ENCODE measurements at places on chromosomes 2 and 18.
A peak's percentile ranks its signal among the peaks of the same experiment; 100 is the strongest.

DNA sequence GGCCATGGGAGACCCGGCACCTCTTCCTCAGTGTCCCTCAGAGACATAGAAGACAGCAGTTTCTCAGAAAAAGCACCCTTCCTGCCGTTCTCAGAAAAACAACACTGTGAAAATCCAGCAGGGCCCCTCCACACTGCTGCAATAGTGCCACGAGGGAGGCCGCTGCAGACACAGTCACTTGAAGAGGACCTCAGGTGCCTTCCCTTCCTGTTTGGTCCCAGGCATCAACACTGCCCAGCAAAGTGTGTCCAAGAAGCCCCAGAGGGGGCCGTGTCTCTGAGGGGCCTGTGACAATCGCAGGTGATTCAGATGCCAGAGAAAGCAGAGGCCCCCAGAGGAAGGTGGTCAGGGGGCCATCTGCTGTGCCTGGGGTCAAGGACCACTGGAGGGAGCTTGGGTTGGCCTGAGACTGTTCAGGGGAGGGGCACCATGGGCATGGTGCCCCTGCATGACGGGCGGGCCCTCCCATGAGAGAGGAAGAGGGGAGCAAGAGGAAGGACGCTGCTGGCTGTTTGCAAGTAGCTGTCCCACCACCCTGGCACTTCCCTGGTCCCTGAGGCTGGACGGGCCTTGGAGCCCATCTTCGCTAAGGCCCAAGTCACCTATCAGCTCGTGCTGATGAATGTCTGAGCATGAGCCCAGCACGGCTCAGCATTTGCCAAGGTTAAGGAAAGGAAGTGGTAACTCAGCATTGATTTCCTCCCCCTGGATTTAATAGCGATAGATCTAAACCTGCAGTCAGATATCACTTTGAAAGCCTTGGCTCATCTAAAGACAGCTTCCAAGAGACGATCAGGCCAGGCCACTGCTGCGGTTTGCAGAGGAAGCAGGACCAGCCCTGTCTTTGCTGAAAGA is 9.1 kb downstream of the TWIST2 start:
- no peak for DNase-seq

DNA sequence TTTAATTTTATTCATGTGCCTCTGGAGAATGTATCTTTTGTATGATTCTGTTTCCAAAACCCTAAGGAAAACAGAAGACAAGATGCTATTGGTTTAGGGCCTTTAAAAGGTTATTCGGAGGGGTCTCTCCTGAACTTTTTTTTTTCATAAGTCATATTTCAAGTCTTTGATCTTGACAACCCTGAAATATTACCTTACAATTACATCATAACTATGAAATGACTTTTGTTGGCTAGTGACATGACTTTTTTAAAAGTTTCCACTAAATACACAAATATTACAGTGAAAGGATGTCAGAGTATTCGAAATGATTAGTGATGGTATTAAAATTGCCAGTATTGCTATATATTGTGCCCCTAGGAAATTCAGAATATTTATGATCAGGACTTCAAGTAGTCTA is 31.8 kb upstream of the FZD7 start:
- no peak for DNase-seq

GRCh38 chr18:39774957-39775598 is 2180.0 kb upstream of the PIK3C3 start:
- DNase-seq, result no peak

DNA sequence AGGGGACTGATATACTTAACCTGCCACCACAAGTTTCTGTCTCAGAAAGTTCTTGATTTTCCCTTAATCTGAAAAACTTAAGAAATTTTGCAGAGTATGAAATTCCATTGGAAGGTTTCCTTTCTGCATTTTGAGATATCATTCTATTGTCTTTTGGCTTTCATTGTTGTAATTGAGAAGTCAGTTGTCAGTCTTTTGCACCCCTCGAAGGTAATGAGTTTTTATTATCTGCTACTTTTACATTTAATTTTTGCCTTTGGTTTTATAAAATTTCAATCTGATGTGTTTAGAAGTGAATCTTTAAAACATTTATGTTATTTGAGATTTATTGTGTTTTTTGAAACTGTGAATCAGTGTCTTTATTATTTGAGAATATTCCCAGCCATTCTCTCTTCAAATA is 4.8 kb upstream of the IL36A start:
- DNase-seq, result no peak

GRCh38 chr18:58762781-58763171 is 91.5 kb downstream of the MALT1 start:
- no peak for DNase-seq

DNA sequence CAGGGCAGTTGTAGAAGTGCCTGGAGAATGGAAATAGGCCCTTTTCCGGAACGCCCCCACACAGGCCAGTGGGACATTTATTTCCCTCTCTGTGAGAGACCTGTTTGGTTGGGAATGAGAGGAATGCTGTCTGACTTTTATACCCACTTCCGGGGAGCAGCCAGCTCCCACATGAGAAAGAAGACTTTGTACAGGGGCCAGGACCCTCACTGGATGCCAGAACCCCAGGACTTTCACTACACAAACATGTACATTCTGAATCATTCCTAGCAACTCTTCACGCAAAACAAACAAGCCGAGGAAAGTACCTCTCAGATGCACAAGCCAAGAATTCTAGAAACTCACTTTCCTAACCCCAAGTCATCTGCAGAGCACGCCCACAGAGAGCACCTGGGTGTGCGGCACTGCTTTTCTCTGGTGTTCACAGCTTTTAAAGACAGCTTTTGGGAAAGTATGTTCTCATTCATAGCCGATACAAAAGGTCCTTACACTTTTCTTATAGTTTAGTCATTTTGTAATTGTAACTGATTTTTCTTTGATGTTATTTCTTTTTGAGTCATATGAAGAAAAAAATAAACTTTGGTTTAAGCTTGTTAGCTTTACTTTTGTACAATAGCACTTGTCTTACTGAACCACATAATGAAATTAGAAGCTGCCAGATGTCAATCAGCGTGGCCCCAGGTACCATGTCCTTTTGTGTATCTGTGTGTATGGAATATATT is 856.1 kb upstream of the ID2 start:
- DNase-seq, result no peak

DNA sequence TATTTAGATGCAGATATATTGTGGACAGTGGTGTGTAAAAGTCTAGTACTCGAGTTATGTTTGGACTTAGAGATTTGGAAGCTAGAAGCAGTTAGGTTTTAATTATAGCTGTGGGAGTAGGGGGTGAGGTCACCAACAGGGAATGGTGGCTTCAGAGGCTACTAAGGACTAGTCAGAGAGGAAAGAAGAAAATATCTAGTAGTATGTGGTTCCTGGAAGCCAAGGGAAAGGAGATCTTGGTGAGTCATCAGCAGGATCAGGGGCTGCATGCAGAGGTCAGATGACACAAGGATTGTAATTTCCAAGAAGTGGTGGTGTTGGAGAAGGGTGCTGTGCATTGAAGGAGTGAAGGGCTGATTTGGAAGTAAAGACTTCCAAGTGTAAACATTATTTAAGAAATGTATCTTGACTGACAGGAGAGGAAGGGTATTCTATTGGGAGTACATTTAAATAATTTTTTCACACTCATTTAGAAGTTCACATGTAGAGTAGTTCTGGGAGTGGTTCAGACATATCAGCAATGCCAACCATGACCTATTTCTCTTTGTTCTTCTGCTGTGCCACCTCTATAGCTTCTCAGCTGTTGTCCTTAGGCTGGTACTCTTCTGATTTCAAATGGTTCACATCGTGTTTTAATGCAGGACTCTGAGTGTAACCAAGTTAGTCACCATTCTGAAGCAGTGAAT is 59.1 kb downstream of the ACSL3 start:
- peak; percentile 50 for DNase-seq

GRCh38 chr2:229268626-229269025 is 2.5 kb downstream of the PID1 start:
- no peak for DNase-seq

DNA sequence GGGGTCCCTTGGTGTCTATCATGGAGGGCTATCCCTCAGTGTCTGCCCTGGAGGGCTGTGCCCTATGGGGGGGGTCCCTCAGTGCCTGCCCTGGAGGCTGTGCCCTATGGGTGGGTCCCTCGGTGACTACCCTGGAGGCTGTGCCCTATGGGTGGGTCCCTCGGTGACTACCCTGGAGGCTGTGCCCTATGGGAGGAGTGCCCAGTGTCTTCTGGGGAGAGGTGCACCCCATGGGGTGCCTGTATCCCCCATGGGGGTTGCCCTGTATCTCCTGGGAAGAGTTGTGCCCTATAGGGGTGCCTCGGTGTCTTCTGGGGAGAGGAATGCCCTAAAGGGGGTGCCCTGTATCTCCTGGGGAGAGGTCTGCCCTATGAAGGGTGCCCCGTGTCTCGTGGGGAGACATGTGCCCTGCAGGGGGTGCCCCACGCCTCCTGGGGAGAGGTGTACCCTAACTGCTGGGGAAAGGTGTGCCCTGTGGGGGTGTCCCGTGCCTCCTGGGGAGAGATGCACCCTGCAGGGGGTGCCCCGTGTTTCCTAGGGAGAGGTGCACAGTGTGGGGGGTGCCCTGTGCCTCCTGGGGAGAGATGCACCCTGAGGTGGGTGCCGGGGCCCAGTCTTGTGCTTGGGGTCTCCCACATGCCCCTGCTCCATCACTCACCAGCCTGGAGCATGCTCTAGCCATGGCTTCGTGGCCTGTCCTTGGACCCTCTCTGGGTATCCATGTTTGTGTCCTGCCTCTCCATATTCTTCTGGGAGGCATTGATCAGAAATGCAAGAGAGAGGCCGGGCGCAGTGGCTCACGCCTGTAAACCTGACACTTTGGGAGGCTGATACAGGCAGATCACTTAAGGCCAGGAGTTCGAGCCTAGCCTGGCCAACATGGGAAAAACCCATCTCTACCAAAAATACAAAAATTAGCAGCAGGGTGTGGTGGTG is 215.6 kb downstream of the HDAC4 start:
- DNase-seq, result no peak

All from inflammatory macrophage (primary cell).